Fibroblast of the conjunctiva (primary cell): ENCODE measurements at places on chromosomes 12 and 14.
A peak's percentile ranks its signal among the peaks of the same experiment; 100 is the strongest.

- DNase-seq: peak; percentile 98
Observed at GRCh38 chr14:101980700-101981099, 16.3 kb downstream of the DYNC1H1 start.

DNA sequence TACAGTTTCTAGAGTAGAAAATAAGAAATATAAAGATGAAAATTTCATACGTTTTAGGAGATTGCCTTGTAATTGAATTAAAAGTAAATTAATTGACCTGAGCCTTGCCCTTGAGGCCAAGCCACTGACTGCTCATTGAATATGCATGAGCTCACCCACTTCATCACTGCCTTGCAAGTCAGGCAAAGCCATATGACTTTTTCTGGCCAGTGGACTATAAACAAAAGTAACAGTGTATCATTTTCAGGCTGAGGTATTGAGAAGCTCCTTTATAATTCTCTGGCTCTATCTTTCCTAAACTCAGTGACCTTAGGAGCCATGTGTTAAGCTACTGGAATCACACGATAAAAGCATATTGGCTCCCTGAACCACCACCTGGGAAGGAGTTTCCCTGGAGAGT lies 369.3 kb downstream of the NUAK1 start:
- no peak for DNase-seq

DNA sequence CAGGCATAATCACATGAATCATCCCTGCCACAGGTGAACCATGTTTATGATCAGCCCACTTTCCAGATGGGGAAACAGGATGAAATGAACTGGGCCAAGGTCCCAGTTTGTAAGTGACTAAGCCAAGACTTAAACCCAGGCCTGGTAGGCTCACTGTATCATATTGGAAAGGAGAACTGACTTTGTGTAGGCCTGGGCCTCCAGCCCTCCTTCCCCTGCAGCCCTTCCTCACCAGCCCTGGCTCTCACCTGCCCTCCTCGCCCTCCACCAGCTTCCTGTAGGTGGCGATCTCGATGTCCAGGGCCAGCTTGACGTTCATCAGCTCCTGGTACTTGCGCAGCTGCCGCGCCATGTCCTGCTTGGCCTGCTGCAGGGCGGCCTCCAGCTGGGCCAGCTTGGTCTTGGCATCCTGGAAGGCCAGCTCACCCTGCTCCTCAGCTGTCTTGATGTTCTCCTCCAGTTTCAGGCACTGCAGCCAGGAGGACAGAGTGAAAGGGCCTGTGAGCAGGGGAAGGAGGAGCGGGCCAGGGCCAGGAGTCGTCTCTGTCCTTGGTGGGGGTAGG lies 19.8 kb downstream of the KRT80 start:
- no peak for DNase-seq

- peak; percentile 3 for DNase-seq
Observed at GRCh38 chr12:121240484-121241101, 30.7 kb downstream of the P2RX4 start.

- DNase-seq: no peak
Observed at GRCh38 chr12:68237619-68238018, 12.0 kb upstream of the IL26 start.

DNA sequence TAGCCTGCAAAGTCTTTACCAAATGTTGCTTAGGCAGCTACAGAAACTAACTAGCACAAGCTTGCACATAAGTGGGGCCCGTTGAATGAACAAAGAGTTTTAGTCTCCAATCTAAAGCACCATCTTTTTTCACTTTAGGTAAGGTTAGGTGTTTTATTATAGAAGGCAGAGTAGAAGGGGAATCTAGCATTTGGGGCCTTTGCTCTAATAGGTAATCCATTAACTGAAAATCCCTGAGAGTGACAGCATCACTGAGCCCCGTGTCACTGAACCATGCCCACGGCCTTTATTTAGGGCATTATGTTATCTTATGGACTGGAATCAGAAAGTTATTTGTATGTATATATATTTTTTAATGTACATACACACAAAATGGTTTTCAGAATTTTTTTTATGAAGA lies 25.1 kb downstream of the CPNE8 start:
- no peak for DNase-seq

- no peak for DNase-seq
Observed at GRCh38 chr12:90574676-90575075, 380.3 kb downstream of the CCER1 start.

DNA sequence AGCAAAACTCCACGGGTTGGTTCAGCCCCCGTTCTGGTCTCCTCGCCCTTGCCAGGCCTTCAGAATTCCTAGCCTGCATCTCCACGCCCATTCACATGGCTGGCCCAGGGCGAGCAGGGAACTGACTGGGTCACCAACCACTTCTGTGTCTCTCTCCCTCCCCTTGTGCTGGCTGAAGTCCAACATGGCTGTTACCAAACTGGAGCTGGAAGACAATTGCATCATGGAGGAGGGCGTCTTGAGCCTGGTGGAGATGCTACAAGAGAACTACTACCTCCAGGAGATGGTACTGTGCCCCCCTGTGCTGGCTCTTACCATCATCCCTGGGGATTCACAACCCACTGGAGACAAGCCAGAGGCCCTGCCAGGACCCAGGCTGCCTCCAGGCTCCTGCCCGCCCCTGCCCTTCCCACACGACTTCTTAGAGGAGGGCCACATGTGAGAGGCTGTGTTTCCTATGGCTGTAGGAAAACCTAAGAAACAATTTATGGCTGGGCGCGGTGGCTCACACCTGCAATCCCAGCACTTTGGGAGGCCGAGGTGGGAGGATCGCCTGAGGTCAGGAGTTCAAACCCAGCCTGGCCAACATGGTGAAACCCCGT lies 9.9 kb downstream of the LRRC74A start:
- DNase-seq: no peak

DNA sequence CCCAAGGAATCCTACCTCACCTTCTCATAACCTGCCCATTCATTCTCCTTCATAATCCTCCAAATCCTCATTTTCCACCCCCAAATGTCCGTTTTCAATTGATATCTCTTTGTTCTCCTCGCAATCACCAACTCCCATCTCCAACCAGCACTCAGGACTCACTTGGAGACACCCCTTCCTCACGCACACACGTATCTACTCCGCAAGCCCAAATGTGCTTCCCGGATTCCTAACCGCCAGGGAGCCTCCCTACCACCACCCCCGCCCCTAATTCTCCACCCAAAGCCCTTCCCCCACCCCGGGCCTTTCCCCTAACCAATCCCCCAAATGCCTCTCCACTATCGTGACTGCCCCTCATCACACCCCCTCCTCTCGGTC lies 304 bp downstream of the KCTD10 start:
- DNase-seq: no peak

- DNase-seq: no peak
Observed at GRCh38 chr12:131753757-131754156, 42.9 kb downstream of the SFSWAP start.

DNA sequence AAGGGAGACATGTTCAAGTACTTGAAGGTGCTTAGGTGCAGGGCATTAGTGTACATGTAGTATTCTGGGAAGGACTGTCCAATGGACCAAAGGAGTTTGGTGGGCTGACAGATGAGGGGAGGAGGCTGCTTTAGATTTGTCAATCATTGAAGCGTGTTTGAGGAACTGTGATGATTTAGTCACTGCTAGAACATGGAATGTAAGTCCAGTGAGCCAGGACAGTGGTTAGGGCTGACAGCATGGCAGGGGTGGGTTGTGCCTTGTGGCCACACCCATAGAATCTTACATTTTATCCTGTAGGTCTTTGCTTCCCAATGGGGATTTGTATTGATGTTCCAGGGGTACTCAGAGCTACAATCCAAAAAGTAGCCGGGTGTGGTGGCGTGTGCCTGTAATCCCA lies 24.6 kb downstream of the DIP2B start:
- no peak for DNase-seq

- no peak for DNase-seq
Observed at GRCh38 chr12:111389635-111390034, 16.1 kb upstream of the SH2B3 start.

GRCh38 chr12:76014007-76014406 lies 17.6 kb downstream of the PHLDA1 start:
- no peak for DNase-seq

GRCh38 chr14:62722406-62722805 lies 322.9 kb downstream of the KCNH5 start:
- no peak for DNase-seq

- DNase-seq: no peak
Observed at GRCh38 chr12:5985471-5985870, 40.4 kb upstream of the ANO2 start.

GRCh38 chr12:132056951-132057350 lies 87.2 kb downstream of the DDX51 start:
- DNase-seq: no peak

DNA sequence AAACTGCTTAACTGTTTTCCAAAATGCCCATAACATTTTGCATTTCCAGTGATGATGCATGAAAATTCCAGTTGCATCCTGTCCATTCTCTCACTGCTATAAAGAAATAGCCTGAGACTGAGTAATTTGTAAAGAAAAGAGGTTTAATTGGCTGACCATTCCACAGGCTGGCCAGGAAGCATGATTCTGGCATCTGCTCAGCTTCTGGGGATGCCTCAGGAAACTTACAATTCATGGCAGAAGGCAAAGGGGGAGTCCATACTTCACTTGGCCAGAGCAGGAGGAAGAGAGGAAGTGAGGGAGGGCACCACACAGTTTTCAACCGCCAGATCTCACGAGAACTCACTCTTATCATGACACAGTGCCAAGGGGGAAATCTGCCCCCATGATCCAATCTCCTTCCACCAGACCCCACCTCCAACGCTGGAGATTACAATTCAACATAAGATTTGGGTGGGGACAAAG lies 18.2 kb upstream of the CLEC2D start:
- no peak for DNase-seq

DNA sequence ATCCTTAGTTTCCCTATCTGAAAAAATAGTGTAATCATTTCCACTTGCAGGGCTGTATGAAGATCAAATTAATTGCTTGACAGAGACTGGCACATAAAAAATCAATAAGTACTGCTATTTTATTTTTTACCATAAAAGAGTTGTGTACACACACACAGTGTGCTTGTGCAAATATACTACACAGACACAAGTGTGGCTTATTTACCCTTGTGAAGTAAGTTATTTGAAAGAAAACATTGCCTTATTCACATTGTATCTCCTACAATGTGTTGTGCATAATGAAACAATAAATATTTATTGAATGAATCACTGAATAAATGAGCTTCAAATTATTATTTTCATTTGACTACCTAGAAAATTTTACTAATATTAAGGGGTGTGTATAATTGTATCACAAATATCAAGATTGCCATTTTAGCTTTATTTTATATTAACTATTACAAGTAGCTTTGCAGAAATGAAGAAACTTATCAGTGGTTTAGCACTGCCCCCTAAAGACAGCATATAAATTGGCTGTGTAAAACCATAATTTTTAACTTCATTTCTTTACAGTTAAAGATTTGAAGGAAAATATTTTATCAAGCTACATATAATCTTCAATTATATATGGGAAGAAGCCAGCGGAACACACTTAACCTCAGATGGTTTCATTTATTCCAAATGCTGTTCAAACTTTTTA lies 11.3 kb downstream of the GARIN6 start:
- no peak for DNase-seq

GRCh38 chr14:103380719-103381377 lies 4.4 kb upstream of the MARK3 start:
- no peak for DNase-seq

DNA sequence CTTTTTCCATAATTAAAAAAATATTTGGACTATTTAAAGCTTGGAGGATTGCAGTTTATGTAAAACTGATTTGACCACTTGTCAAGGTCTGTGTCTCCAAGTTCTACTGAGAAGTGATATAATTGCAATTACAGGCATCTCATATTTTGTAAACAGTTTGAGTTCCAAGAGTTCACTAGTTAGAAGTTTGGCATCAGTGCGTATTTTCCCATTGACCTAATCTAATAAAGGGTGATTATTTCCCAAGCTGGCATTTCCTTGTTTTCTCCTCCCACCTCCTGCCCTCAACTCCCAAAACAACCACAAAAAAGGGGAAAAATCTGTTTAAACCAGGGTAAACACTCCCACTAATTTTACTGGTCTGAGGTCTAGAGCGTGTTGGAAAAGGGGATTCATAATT lies 3.0 kb upstream of the MYF6 start:
- DNase-seq: no peak

- DNase-seq: no peak
Observed at GRCh38 chr14:106551265-106551664, 1024.9 kb downstream of the TMEM121 start.

- peak; percentile 14 for DNase-seq
Observed at GRCh38 chr12:122533856-122534255, 6.8 kb downstream of the KNTC1 start.

GRCh38 chr14:66600416-66600815 lies 92.5 kb downstream of the GPHN start:
- no peak for DNase-seq

DNA sequence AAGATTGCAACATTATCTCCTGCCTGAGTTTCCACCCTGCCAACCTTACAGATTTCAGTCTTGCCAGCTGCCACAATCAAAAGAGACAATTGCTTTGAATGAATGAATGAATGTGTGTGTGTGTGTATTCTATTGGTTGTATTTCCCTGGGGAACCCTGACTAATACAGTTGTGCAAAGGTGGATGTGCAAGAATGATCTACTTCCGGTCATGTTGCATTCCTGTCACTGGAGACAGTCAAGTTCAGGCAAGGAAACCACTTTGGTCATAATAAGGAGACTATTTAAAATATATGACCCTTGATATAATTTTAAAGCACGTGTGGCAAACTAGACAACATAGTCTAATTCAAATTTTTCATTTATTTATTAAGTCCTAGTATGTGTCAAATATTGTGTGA lies 13.1 kb downstream of the RERG start:
- peak; percentile 12 for DNase-seq

- DNase-seq: peak; percentile 44
Observed at GRCh38 chr12:68451261-68452077, 119.3 kb upstream of the MDM1 start.

- DNase-seq: no peak
Observed at GRCh38 chr14:92617581-92617980, 104.0 kb downstream of the RIN3 start.

- no peak for DNase-seq
Observed at GRCh38 chr14:75941030-75941429, 40.8 kb downstream of the TGFB3 start.

- DNase-seq: no peak
Observed at GRCh38 chr14:99872786-99873440, 79.7 kb downstream of the EML1 start.

GRCh38 chr12:105705765-105706164 lies 375.3 kb downstream of the C12orf75 start:
- peak; percentile 47 for DNase-seq

- DNase-seq: no peak
Observed at GRCh38 chr12:52344111-52344510, 22.9 kb upstream of the KRT83 start.

DNA sequence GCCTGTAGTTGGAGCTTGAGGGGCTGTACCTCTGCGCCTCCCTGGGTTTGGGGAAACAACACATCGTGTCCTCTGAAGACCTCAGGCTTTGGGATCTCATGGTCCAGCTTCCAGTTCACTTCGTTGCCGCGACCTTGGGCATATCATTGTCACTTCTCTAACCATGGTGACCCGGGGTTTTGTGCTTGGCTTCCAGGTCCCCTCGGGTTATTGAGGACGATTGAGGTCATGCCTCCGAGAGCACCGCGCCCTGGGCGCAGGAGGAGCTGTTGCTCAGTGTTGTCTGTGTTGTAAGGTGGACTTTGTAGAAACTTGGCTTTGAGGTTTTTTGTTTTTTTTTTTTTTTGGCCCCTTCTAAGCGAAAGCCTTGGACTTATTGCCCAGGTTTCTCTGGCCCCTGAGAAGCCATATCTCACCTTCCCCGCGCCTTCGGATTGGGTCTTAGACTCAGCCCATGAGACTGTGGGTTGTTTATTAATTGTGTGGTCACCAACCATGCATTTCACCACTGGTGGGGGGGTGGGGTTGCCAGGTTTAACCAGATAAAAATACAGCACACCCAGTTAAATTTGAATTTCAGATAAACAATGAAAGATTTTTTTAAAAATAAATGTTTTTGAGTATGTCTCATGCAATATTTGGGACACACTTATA lies 2.6 kb downstream of the BCL7A start:
- no peak for DNase-seq
